Activated naive CD4-positive, alpha-beta T cell treated with Interleukin-2 at 50 U/mL for 16 hours (primary cell): ENCODE measurements at places on chromosomes 3 and 15.

DNA sequence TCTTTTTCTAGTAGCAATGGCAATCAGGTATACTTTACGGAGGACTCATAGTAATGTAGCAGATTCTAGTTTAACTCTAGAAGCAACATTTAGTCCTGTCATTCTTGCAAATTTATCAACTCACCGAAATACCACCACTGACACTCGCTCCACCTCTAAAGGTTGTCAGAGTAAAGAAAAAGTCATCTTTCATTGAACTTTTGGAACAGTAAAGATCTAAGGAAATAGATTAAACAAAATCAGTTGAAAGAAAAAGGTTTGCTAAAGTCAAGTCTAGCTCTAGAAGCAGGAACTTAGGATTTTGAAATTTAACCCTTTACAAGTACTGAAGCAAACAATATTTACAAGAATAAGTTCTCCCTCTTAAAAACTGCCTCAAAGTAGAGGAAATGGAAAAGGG lies 8.7 kb downstream of the ATP8B4 start:
- DNase-seq, result no peak

GRCh38 chr3:55426486-55426885 lies 60.6 kb downstream of the WNT5A start:
- no peak for DNase-seq

GRCh38 chr3:67883766-67884165 lies 229.4 kb upstream of the SUCLG2 start:
- no peak for DNase-seq

- no peak for DNase-seq
Observed at GRCh38 chr3:152197937-152198336, 70.8 kb upstream of the MBNL1 start.

GRCh38 chr3:46710229-46710628 lies 7.4 kb downstream of the PRSS50 start:
- no peak for DNase-seq

GRCh38 chr15:85597155-85597815 lies 197.4 kb downstream of the KLHL25 start:
- no peak for DNase-seq

DNA sequence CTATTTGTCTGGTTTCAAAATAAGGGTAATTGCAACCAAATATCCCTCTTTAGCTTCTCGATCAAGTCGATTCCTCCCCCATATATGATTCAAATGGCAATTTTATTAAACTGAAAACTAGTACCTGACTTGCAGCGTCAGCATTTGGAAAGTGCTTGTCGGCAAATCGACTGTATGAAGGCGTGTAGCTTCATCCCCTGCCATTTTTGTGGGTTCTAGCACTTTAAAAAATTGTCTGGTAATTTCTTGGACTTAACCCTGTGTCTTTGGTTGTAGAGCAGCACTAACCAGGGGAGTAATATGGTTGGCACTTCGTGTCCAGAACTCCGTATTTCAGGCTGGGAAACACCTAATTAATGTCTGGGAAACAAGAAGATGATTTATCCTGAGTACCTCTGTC lies 573 bp downstream of the MME start:
- no peak for DNase-seq

- no peak for DNase-seq
Observed at GRCh38 chr15:89707577-89707976, 17.0 kb downstream of the WDR93 start.

DNA sequence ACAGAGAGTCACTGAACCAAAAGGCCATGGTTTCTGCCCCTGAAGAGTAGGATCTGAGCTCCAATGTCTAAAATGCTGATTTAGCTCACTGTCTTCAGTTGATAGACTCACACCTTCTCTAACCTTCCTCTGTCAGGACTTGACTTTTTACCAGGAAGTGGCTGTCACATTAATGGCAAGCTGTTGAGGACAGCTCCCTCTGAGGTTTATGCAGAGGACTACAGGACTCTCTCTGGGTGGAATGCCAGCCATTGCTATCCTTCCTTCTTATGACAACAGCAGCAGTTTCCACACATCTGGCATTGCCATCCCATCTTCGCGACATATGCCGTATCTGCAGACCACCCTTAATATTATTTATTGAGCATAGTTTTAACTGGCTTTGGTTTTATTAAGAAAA lies 103.8 kb upstream of the PRICKLE2 start:
- no peak for DNase-seq
